ENCODE measurements at places on chromosomes 6 and 20. TPM values are rescaled to one million over a fixed set of nuclear protein-coding genes. Genes with fewer than 3 reads are reported as not detected.

Gene PI16
- total RNA-seq: 2.8 TPM

Gene KCNG1
- not detected for total RNA-seq

Gene LRRC73
- 0.33 TPM for total RNA-seq

Gene GSTA5
- not detected for total RNA-seq

Gene SMOC2
- not detected for total RNA-seq
